ENCODE measurements at places on chromosomes 5 and 9.
A peak's percentile ranks its signal among the peaks of the same experiment; 100 is the strongest.

DNA sequence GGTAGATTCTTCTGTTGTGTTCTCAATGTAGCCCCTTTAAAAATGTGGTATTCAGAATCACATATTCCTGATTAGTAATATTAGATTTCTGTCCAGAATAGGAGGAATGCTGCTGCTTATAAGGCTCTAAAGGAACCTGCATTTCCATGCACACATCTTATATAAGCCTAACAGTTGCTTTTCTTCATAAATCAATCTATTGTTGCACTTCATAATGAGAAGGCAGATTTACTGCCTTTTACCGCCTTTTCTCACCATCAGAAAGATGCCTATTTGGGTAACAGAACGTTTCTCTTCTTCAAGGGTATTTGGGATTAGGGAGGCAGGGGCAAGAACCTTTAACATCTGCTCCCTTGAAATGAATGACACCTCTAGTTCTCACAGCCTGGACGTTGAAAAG lies 243.4 kb downstream of the MLLT3 start:
- DNase-seq: no peak

GRCh38 chr5:166068547-166069335 lies 2222.7 kb upstream of the WWC1 start:
- no peak for DNase-seq

GRCh38 chr5:921456-922435 lies 29.1 kb downstream of the TRIP13 start:
- DNase-seq: no peak

- DNase-seq: no peak
Measured at GRCh38 chr5:122258241-122258640, 53.8 kb upstream of the SNCAIP start.

GRCh38 chr5:100828071-100828897 lies 74.8 kb downstream of the ST8SIA4 start:
- DNase-seq: no peak

DNA sequence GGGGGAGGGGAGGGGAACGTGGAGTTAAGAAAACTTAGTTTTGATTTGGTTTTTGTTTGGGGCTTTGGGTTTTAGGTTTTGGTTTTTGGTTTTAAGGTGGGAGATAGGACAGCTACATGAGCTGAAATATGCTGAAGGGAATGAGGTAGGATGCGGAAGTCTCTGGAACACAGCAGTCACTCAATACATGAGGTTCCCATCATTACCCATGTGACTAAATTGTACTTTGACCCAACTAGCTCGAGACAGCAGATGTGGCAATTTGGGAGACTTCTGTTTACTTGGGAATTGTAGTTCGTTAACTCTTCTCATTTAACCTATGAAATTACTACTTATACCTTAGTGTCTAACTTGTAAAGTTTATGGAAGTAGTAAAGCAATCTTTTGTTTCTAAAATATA lies 124.2 kb downstream of the TLE1 start:
- DNase-seq: no peak

DNA sequence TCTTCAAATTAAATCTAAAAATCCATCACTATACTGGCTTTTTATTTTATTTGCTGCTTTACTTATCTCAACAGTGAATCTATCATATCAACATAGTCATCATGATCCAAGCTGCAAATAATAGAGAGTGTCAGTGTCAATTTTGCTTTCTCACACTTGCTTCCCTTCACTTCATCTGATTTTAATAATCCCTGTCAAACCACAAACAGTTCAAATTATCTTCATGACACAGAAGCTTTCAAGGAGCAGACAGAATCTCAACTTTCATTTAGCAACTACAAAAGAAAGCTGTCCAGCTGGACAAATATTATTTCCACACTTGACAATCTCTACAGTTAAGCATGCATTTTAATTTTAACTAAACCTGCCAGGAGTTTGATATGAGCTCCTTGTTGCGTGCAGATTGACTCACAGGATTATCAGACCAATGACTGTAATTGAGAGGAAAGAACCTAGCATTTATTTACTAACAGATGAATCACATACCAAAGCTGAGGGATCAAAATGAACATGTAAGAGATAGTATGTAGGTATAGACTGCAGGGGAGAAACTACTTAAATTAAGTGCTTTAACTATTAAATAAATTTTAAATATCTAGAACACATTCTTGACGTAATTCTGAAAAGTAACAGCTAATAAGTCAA lies 56.0 kb downstream of the KIAA0825 start:
- no peak for DNase-seq

- no peak for DNase-seq
Measured at GRCh38 chr9:37727013-37727412, 26.6 kb upstream of the TRMT10B start.

DNA sequence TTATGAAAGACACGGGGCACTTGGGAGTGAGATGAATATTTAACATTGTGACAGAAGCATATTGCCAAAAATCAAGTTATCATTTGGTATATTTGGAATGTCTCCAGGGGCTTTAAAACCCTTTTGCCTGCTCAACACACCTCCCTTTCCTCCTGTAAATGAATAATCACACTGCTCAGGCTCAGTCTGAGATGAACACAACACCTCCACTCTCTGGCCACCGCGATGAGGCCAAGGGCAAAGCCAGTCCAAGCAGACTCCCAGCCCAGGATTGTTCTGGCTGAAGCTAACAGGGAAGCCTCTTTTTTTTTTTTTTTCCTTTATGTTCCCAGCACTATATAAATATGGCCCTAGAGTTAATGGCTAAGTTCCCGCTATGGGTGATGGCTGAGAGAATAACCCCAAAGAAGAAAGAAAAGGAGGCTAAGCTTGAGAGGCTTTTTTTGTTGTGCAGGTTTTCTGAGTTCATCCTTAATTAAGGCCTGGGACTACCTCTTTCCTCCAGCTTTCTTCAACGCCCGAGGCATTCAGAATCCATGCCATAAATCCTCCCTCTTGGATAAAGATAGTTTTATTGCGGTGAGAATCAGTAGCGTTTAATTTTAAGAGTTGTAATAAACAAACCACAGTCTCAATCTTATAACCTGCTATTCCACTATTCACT lies 10.5 kb upstream of the ERAP1 start:
- no peak for DNase-seq

DNA sequence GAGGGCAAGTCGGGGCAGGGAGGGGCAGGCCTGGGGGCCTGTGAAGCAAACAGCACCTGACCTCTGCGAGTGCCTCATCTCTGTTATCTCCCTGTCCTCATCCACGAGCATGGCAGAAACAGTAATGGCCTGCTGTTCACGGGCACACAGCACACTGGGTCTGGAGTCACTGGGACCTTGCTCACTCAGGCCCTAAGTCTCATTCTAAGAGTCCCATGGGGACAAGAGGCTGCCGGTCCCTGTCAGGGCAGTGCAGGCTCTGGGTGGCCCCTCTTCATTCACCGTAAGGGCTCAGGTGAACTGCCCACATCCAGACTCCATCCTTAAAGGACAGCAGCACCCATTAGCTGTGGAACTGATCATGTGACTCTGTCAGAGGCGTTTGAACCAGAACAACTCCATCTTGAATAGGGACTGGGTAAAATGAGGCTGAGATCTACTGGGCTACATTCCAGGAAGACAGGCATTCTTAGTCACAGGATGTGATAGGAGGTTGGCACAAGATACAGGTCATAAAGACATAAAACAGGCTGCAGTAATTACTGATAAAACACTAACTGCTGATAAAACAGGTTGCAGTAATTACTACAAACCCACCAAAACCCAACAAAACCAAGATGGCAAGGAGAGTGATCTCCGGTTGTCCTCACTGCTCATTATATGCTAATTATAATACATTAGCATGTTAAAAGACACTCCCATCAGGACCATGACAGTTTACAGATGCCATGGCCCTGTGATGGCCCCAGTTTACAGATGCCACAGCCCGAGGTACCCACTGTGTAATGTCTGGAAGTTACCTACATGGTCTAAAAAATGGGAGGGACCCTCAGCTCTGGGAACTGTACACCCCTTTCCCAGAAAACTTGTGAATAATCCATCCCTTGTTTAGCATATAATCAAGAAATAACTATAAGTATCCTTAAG lies 28.7 kb downstream of the BICD2 start:
- DNase-seq: no peak

- DNase-seq: no peak
Measured at GRCh38 chr9:98867429-98868168, 60.1 kb downstream of the GALNT12 start.

DNA sequence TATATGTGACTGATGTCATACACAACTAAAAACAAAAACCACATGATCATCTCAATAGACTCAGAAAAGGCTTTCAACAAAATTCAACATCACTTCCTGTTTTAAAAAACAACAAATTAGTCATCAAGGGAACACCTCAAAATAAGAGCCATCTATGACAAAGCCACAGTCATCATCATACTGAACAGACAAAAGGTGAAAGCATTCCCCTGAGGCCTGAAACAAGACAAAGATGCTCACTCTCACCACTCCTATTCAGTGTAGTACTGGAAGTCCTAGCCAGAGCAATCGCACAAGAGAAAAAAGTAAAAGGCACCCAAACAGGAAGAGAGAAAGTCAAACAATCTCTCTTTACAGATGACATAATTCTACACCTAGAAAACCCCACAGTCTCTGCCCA lies 893.5 kb upstream of the EDIL3 start:
- DNase-seq: no peak

- no peak for DNase-seq
Measured at GRCh38 chr5:177113566-177114424, 19.8 kb upstream of the NSD1 start.

DNA sequence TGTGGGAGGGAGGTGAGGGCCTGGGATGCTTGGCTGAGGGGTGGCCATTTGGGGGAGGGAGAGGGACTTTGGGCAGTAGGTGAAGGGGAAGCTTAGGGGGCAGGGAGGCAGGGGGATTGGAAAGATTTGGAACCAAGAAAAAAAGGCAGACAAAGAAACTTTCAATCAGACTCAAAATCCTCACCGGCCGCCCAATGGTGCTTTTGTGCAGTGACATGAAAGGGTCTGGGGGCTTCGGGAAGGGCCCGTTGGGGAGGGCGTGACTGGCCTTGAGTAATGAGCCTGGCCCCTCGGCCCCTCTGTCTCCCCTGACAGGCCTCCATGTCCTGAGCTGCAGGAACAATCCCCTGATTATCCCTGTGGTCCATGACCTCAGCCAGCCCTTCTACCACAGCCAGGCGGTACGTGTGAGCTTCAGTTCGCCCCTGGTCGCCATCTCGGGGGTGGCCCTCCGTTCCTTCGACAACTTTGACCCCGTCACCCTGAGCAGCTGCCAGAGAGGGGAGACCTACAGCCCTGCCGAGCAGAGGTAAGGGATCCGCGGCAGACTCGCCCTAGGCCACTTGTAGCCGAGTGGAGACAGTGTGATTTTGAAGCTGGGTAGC lies 181.1 kb downstream of the PAPPA start:
- no peak for DNase-seq

- DNase-seq: no peak
Measured at GRCh38 chr5:159339460-159339859, 9.2 kb upstream of the IL12B start.

GRCh38 chr5:66987949-66988838 lies 208.4 kb downstream of the CD180 start:
- no peak for DNase-seq

- DNase-seq: no peak
Measured at GRCh38 chr9:130495067-130495466, 50.3 kb downstream of the ASS1 start.

GRCh38 chr5:97547999-97548738 lies 365.1 kb upstream of the RIOK2 start:
- DNase-seq: no peak

DNA sequence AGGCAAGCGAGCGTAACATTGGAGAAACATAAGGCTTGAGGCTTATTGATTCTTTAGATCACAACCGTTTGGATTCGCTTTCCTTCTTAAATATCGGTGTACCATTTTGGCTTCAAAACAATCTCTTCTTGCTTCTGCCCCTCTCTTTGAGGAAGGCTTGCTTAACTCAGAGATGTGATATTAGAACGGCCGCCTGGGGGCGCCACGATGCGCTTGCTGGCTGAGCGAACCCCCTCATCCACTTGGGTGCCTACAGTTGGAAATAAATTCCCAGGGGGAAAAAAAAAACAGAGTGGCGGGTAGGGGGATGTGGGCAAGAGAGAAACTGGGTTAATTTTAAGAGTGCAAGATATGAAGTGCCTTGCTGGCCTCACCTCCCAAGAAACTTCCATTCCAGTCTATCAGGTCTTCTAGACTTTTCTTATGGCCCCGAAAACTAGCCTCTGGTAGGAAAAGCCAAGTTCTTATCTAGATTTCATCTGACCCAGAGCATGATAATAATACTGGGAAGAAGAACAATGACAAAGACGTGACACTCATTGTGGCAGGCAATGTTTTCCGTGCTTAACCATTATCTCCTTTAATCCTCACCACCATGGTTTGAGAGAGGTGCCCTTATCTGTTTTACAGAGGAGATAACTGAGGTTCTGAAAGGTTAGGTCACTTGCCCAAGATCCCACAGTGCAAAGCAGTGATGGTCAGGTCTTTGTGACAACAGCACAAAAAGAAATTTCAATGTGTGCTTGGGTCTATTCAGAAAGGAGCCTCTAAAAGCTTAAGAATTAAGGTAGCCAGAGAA lies 115.8 kb downstream of the DPYSL3 start:
- no peak for DNase-seq

DNA sequence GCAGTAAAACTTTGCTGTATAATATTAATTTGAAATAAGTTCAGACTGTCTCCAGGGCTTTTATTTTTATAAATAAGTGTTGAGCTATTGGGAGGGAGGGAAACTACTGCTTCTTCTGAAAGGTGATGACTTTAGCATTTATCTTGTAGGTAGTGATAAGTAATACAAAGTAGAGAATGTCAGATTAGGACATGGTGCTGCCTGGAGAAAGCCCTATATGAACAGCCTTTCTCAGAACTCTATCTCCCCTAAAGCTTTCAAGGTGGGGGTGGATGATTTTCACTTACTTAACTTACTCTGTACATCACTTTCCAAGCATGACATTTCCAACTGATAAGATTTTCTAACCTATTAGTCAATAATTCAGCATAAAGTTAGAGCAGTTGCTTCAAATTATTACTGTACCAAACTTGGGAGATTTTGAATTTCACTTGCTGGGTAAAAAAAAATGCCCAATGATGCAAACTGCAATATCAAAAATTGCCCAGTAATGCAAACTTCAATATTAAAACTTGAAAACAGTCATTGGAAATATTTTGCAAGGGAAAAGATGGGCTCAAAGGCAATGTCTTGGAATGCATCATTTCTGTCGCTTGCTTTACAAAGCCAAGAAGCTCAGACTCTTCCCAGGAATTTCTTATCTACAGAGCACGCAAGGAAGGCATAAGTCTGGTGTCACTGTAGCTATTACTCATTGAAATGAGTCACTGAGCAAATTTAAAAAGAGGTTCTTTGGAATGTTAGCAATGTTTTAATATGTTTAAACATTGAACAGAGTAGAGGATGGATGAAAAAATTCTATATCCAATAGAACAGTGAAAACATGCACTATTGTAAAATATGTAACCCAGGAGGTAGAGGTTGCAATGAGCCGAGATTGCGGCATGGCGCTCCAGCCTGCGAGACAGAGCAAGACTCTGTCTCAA lies 569.5 kb downstream of the PSAT1 start:
- DNase-seq: no peak

GRCh38 chr9:7097785-7098752 lies 340.3 kb downstream of the KDM4C start:
- no peak for DNase-seq

- no peak for DNase-seq
Measured at GRCh38 chr5:60125636-60126035, 232.1 kb upstream of the PDE4D start.

- DNase-seq: peak; percentile 89
Measured at GRCh38 chr9:129460323-129461261, 160.3 kb downstream of the C9orf50 start.

All from C1 segment of cervical spinal cord (tissue), 14 donors.